ENCODE measurements at places on chromosomes 5 and 9.

DNA sequence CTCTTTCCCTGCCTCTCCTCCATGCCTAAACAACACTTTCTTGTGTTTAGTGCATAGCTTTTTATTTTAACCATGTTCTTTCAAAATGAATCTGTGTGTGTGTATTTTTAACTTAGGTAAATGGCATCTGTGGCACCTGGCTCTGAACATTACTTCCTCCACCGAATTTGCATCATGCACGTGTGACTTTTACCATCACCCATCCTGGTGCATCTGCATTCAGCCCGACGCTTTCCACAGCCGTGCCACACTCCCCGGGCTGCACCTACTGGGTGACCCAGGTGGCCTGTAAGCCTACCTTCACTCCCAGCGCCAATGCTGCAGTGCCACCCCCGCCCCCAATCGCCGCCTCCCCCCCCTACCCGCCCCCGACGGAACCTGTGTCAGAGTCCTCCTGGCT lies 12.7 kb upstream of the FCN1 start:
- DNase-seq = peak; percentile 49

DNA sequence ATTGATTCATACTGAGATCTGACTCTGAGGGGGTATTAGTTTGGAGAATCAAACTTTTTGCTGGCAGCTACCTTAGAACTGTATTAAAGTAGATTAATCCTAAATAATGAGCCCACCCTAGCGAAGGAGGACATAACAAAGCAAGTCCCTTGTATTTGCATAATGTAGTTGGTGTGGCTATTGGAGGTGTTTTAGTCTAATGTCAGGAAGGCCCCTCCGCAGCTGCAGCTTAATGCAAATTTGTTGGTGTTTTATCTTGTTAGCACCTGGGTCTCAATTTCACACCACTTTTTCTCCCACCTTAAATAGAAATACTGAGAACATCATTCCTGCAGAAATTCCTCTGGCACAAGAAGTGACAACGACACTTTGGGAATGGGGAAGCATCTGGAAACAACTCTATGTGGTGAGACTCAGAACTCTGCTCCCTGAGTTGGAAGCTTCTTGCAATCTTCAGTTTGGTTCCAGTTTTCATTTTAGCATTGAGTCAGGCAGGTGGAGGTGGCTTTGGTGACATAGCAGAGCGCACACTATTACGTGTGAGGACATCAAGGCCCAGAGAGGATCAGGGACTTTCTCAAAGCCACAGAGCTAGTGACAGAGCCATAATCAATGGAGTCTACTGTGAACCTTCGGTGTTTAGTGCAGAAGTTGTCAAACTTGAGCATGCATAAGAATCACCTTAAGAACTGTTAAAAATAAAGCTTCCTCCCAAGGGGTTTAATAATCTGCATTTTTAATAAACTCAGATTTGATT lies 33.9 kb downstream of the DOCK2 start:
- DNase-seq = no peak

- DNase-seq = no peak
Observed at GRCh38 chr5:72180925-72181324, 73.7 kb downstream of the MAP1B start.

DNA sequence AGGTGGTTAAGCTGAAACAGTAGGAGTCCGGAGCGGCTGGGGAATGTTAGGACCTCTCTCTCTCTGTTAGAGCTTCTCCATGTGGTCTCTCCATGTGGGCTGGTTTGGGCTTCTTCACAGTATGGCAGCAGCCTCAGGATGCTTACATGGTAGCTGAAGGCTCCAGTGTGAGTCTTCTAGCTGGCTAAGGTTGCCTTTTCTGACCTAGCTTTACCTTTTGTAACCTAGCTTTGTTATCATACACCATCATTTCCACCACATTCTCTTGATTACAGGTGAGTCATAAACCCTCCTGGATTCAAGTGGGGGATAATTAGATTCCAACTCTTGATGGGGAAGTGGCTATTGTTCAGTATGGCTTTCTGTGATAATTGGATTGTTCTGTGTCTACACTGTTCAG lies 98.5 kb downstream of the MTREX start:
- no peak for DNase-seq

- no peak for DNase-seq
Observed at GRCh38 chr5:72157625-72157962, 50.3 kb downstream of the MAP1B start.

DNA sequence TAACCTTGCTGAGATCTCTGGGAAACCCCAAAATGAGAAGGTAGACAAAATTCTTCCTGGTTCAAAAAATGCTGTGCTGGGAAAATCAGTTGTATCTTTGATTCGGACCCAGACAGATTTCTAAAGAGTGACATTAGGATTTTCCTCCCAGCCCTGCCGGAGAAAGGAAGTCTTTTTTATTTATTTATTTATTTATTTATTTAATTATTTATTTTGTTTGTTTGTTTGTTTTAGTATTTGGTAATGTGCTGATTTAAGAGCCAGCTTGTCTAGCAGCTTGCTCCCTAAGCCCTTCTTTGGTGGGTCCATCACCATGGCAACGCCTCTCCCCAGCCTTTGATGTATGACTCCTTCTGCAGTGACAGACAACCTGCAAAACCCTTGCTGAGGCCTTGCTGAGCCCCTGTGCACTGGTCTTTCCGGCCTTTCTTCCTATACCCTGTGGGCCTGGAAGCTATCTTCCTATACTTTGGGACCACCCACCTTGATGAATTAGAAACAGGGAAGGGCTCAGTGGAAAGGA lies 60.6 kb upstream of the AFAP1L1 start:
- no peak for DNase-seq

DNA sequence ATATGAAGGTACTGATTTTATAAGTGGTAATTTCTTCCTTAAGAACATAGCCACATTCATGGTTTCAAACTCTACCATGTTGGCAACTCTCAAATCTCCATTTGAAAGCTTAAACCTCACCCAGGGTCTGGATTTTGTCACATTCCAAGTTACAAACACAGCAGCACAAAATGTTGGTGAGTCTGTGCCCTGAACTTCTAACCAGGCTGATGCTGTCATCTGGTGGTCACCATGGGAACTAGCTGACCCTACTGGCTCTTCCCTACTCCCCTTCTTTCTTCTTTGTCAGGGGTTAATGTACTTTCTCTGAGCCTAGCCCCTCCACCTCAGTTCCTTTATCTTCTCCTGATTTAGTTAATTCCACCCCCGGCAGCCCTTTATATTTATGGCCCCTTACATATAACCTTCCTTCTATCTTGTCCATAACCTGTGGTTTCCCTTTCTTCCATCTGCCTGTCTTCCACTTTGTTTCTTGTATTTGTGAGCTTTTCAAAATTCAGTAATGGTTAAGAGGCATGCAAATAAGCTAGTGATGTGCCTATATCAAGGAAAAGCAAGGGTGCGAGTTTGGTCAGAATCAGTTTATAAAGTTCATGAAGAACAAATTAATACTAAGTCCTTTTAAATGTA lies 35.9 kb downstream of the TGFBR1 start:
- peak; percentile 64 for DNase-seq

- DNase-seq = peak; percentile 68
Observed at GRCh38 chr9:111937781-111938426, 41.3 kb downstream of the UGCG start.

DNA sequence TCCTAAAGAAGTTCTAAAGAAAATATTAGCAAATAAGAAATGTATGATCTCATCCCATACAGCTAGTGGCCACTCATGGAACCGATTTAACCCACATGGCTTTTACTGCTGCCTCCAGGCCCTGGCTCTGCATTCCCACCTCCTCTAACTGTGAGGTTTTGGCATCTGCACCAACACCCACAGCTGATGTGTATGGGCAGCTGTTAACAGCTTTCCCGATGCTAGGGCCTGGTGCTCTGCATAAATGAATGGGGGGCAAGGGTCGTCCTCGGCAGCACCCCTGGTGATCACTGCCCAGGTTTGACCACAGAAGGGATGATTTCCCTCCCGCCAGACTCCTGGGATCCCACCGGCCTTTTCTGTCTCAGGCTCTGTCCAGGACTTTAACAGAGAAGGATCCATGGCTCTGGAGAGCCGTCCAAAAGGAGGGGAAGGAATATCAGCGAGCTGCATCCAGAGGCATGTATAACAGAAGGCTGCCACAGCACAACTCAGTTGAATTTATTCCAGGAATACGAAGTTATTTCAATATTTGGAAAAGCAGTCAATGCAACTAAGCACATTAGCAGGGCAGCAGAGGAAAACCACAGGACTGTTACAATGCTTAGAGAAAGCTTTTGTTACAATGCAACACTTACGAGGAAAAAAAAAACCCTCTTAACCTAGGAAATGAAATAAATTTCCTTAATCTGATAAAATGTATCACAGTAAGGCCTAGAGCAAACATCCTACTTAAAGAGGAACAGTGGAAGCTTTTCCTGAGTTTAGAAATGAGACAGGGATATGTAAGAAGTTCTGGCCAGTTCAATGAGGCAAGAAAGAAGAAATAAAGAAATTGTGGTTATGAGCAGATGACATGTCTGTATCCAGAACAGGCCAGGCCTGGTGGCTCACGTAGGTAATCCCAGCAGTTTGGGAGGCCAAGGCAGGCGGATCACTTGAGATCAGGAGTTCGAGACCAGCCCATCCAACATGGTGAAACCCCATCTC lies 63.1 kb downstream of the NACC2 start:
- peak; percentile 33 for DNase-seq

DNA sequence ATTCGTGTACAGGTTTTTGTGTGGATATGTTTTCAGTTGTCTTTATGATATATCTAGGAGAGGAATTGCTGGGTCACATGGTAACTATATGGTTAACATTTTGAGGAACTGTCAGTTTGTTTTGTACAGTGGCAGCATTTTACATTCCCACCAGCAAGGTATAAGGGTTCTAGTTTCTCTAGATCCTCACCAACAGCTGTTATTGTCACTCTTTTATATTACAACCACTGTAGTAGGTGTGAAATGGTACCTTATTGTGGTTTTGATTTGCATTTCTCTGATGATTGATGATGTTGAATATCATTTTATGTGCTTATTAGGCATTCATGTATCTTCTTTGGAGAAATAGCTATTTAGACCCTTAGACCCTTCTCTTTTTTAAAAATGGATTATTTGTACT lies 82.9 kb downstream of the CCDC171 start:
- DNase-seq = no peak

- DNase-seq = no peak
Observed at GRCh38 chr5:14864181-14864812, 7.3 kb downstream of the ANKH start.

Data from Peyer's patch (tissue), 4 donors.